ENCODE measurements at places on chromosomes 5 and 9.

- no peak for DNase-seq
Measured at GRCh38 chr5:121189342-121190305, 662.1 kb upstream of the FTMT start.

DNA sequence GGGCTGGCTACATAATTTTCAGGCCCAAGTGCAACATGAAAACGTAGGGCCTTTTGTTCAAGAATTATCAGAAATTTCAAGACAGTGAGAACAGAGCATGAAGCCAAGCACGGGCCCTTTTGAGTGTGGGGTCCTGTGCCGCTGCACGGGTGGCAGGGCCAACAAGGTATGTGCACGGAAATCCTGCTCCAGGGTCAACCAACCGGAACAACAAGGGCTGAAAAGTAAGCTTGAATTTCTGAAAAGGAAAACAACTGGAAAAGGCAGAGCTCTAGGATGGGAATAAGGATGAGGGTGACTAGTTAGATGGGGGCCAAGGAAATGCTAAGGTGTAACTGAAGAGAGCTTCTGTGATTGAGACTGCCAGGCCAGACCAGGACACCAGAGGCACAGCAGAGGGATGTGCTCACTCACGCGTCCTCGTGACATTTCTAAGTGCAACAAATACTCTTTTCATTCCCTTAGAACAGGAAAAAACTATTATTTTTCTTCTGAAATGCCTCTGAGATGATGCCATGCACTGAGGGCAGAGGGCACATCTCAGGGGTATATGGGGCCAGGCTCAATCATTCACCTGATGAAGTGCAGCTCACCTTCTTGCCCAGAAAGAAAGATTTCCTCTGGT is 80.6 kb upstream of the LRRTM2 start:
- no peak for DNase-seq

DNA sequence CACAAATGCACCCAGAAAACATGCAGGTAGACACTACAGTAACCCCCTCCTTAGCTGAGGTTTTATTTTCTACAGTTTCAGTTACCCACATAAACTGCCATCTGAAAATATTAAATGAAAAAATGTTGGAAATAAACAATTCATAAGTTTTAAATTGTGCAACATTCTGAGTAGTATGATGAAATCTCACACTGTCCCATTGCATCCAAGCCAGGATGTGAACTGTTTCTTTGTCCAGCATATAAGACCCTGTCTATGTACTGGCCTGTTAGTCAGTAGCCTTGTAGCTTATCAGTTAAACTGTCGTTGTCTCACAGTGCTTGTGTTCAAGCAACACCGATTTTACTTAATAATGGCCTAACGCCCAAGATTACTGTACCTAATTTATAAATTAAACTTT is 630.5 kb downstream of the ANXA1 start:
- DNase-seq, result no peak

GRCh38 chr9:113600023-113600823 is 136.7 kb downstream of the RGS3 start:
- DNase-seq, result no peak

DNA sequence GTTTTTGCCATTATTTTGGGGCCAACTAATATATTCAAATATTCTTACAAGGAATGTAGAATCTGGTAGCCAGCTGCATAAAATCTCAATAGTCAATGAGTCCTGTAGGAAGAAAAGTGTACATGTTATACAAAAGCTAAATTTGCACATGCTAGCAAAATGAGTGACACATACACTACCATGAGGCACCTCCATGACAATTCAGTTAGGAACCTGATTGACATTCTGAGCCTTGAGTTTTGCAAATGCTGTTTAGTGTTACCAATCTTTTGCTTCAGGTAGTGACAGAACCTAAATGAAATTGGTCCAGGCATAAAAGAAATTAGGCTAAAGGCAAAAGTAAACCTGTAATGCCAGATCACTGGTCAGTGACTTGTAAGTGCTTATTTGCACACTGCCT is 6.8 kb upstream of the DAPK1 start:
- DNase-seq, result no peak

DNA sequence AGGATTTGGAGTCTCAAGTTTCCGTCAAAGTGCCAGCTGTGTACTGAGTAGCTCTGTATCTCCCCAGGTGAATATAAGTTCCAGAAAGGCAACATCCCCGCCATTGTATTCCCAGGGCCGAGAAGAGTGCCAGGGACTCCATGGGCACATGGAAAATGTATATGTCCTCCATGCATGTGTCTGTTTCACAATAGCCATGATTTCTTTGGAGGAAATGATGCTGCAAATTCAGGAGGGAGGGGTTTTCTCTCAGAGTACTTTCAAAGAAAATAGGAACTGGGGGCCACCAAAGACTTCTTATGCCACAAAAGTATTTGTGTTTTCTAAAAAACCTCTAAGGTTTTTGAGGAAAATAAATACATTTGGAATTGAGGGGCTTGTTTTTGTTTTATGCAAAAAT is 524.6 kb downstream of the BNC2 start:
- no peak for DNase-seq

DNA sequence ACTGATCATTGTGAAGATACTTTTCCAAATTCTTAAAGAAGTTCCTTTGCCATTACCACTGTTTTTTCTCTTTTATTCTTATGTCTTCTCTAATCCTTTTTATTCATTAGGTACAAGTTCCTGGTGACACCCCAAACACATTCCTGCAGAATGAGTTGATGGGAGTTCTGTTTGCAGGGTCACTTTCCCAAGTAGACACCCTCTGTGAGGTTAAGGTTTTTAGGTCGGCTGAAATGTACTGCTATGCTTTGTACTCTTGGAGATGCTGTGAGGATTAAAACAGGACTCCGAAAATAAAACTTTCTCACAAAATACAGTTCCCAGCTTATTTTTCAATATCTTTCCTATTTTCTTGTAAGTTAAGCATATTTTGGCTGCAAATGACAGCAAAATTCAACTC is 143.3 kb upstream of the TLE4 start:
- no peak for DNase-seq

GRCh38 chr5:102789469-102789868 is 34.4 kb downstream of the PAM start:
- no peak for DNase-seq

DNA sequence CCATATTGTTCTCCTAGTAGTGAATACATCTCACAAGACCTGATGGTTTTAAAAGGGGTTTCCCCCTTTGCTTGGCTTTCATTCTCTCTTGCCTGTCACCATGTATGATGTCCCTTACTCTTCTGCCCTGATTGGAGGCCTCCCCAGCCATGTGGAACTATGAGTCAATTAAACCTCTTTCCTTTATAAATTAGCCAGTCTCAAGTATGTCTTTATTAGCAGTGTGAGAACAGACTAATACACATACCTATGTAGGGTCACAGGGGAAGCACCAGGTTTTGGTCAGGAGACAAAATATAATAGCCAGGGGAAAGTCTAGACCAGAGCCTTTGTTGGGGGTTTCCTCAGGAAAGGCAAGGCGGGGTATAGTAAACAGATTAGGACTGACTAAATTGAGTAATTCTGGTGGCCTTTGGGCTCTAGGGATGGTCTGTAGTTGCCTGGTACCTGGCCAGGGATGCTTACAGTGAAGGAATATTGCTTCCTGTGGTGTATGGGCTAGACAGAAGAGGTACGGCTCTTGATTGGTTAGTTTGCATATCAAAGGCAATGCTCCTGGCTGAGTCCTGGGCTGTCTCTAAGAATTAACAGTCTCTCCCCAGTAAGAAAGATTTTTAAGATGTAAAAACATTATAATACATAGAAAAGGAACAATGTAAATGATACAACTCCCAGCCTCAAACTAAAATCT is 254.5 kb downstream of the ELAVL2 start:
- no peak for DNase-seq

DNA sequence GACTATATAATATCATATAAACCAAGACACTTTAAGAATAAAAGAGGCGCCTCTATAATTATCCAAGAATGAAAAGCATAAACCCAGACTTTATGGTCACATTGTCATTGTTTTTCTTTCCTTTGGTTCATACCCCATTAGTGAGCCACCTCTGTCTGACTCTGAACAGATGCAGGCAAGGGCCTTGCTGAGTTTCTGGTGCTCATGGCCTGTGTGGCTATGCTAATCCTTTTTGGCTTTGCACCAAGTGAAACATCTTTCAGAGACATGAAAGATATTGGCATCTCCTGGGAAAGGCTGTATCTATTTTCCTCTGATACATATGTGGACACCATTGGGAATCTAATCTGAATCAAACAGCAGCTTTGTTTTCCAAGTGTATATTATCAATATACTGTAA is 222.5 kb downstream of the CHSY3 start:
- no peak for DNase-seq

DNA sequence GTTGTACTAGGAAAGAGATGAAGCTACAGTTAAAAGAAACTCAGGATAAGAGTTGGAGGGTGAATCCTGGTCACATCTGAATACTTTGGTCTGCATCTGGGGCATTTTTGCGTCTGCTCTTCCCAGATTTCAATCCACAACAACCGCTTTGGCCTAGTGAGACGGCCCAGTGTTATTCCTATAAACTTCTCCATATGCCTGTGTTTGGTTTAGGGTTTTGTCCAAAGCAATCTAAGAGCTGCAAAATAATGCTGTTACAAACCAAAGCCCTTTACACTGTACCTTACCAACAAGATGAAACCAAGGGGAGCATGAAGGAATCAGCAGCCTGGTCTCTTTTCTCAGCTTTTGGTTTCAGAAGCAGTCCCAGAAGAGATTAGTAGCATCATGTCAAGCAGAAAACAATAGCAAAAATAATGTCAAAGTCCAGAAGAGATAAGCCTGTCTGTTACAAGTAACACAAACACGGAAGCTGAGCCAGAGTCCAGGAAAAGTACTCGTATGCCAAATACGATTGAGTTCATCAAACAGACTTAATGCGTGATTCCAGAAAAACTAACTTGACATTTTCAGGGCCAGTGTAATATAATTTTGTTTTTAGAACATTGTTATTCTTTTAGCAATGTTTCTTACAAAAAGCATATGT is 379.9 kb upstream of the ACO1 start:
- DNase-seq, result no peak

- no peak for DNase-seq
Measured at GRCh38 chr5:96781031-96781971, 26.4 kb downstream of the ERAP1 start.

DNA sequence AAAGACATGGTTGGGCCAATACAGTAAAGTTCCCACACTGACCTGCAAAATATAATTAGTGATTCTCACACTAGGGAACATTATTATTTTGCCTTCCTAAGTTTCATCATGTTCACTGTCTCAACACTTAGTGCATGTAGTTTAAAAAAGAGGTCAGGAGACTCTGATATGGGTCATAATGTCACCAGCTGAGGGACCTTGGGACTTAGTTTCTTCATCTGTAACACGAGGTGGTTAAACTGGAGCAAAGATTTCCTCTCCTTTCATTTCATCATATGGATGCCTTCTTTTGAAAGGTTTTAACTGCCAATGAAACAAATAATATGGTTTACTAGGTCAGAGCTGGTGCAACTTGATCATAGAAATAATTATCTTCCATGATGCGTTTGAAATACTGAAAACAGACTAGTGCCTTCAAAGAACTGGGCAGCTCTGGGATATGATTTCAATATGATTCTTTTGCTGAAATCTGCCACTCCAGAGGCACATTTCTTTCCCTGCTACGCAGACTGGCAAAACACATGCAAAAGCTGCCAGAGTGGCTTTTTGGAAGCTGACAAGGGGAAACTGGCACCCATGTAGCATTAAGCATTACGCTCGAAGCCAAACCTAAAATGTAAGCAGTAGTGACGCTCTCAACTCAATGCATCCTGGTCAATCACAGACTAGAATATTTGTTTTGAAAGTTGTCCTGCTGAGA is 20.8 kb downstream of the RETREG1 start:
- no peak for DNase-seq

GRCh38 chr5:173825215-173825865 is 62.8 kb upstream of the CPEB4 start:
- DNase-seq, result no peak

GRCh38 chr5:146079695-146080373 is 25.5 kb downstream of the PLAC8L1 start:
- no peak for DNase-seq

DNA sequence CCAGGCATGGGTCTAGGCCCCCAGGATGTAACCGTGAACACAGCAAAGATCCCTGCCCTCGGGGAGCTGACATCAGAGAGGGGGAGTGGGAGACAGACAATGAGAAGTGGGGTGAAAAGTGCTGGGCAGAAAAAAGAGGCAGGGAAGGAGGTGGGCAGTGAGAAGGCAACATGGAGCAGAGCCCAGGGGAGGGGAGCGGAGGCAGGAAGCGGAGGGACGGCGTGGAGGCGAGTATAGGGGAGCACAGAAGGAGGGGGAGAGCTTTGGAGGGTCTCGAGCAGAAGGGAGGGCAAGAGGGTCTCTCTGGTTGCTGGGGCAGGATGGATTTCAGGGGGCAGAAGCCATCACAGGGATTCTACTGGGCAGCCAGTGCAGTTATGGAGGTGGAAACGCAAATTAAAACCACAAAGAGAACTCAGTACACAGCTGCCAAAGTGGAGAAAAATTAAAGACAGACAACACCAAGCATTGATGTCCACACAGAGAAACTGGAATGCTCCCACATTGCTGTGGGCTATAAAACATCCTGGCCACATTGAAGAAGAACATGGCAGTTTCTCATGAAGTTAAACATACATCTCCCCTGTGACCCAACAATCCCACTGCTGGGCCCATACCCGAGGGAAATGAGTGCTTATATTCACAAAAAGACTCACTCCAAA is 21.1 kb upstream of the LAMC3 start:
- DNase-seq, result no peak

DNA sequence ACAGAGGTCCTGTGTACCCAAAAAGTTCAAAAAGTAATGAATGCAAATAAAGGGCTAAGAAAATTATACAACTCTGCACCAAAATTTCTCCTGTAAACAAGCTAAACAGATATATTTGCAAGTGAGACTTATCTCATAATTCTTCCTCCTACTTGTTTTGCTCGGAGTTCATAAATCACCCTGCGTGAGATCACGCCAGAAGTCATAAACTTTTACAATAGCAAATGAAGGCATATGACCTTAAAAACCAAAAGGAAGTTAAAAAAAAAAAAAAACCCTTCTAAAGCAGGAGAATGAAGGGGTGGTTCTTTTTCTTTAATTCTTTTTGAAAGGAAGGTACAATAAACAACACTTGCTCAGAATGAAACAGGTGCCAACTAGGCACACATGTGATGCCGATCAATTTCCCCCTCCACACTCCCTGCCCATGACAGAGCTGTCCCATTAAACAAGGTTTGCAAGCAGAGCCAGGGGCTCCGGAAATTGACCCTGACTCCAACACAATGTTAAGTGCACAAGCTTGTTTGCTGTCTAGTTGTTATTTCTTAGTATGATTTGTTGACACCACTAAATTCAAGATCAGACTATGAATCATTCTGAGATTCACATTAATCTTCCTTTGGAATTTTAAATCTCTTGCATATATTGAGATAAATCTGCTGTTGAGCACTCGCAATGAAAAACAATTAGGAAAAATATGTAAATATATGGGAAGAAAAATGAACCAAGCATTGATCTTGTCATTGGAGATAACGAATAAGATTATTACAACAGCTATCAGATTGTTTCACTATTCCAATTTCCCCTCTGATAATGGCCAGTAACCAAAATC is 46.3 kb downstream of the DROSHA start:
- DNase-seq, result no peak

DNA sequence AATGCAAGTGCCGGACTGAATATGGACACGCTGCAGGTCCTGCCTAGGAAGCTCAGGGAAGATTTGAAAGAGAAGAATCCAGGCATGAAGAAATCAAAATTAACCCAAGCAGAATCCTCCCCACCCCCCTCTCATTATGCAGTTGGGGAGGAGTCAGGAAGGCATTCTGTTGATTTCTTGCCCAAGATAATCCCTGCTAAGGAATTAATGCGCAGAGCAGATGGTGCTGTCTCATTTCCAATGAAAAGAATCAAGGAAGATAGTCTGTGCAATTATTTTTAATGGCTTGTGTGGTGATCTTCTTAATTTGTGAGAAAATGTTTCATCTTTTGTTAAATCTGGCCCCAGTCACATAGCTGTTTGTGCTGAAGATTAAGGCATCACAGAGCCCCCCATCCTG is 145.0 kb downstream of the ZNF462 start:
- no peak for DNase-seq

Measured in GOT3 (cell line).